ENCODE measurements at places on chromosomes 1 and 21.

GRCh38 chr1:78497201-78497600 lies 6.4 kb downstream of the PTGFR start:
- DNase-seq = no peak

DNA sequence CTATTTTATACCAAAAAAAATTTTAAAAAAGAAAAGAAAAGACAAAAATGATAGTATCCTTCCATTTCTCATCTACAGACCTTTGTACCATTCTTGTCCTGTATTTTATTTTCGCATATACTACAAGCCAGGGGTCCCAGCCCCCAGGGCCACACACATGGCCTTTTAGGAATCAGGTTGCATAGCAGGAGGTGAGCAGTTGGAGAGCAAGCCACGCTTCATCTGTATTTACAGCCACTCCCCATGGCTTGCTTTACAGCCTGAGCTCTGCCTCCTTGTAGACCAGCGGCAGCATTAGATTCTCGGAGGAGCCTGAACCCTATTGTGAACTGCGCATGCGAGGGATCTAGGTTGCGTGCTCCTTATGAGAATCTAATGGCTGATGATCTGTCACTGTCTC lies 39.8 kb downstream of the RASSF5 start:
- DNase-seq = no peak

DNA sequence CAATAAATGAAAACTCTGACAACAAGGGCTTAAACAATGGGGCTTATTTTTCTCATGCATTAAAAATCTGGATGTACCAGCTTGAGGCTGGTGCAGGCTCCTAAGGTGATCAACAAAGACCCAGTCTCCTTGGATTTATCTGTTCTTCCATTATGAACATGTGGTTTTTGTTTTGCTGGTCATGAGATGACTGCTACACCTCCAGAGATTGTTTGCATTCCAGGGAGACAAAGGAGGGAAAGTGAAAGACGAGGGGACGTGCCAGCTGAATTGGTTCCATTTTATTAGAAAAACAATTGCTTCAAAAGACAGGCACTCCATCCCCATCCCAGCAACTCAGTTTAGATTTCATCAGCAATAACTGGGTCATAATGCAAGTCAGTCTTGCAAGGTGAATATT lies 90.9 kb upstream of the KCNK1 start:
- DNase-seq = no peak

- DNase-seq = no peak
Measured at GRCh38 chr1:14440731-14441130, 157.8 kb upstream of the KAZN start.

DNA sequence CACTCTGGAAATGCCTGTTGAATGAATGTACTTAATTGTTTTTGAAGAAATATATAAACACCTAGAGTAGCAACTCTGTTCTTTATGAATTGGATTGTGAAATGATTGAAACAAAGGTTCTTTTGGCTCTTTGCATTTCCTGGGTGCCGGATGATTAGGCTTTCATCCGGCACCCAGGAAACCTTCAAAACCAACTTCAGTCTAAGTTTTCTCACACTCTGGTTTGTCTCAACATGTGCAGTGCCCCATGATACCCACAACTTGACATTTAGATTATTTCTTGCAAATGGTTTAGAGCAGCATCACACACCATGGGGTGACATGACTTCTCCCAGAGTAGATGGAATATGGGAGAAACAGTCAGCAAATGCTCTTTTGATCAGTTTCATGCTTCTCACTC lies 354.9 kb downstream of the BARHL2 start:
- no peak for DNase-seq

- DNase-seq = no peak
Measured at GRCh38 chr1:181557313-181557712, 74.0 kb downstream of the CACNA1E start.

GRCh38 chr1:26853156-26853555 lies 9.8 kb upstream of the SFN start:
- peak; percentile 80 for DNase-seq

DNA sequence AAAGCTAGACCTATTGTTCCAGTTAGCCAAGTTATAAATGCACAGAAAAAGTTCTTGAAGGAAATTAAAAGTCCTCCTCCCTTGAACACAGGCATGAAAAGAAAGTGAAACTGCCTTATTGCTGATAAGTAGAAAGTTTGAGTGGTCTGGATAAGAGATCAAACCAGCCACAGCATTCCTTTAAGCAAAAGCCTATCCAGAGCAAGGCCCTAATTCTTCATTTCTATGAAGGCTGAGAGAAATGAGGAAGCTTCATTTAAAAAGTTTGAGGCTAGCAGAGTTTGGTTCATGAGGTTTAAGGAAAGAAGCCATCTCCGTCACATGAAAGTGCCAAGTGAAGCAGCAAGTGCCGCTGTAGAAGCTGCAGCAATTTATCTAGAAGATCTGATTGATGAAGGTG lies 2.7 kb upstream of the SSX2IP start:
- DNase-seq = no peak

DNA sequence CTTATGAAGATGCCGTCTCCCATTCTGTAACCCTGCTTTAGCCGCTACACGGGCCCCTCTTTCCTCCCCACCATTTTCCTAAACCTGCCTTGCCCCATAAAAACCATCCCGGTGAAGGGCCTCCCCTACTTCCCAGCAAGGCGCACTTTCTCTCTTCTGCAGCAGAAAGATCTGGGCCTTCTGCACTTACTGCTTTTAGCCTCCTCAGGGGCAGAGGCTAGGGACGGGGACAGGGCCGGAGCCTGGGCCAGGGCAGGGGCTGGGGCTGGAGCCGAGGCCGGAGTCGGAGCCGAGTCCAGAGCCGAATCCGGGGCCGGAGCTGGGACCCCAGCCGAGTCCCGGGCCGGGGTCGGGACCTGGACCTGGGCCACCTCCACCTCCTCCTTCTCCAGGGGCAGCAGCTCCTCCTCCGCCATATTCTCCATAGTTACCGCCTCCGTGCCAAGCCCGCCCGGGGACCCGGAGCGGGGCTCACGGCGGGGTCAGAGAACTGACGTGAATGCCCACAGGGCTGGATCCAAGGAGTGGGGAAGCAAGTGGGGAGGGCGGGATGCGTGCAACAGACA lies 382 bp downstream of the TRMT1L start:
- peak; percentile 32 for DNase-seq

DNA sequence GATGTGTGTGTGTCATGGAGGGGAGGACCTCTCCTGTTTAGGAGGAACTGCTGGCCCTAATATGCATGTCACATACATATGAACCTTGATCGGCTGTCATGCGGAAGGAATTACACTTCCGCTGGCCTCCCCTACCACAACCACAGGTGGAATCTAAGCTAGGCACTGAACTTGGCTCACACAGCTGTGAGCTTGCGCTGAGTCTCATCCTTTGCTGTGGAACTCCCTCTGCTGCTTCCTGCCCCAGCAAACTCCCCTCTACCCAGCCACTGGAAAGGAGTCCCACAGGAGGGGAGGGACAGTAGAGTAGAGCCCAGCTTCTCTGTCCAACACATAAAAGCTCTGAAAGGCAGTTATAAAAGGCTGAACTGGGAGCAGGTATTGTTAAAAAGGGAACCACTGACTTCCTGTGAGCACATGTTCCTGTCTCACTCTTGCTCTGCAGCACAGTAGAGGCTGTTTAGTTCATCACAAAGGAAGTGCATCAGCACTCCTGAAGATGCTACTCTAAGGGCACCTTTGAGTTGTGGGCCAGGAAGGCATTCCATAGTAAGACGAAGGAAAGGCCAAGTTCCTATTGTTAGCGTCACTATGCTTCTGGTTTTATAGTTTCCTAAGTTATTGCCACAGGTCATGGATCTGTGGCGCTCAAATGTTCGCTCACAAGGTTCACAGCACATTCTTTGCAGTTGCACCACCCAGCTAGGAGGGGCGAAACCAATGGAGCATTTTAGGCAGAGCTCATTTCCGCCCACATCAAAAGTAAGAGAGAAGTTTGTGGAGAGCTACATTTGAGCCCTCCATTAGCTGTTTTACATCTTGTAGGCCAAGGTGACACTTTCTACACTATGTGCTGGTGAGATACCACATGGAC lies 17.7 kb upstream of the PTPRC start:
- DNase-seq = no peak

GRCh38 chr21:45064618-45065399 lies 9.6 kb upstream of the ADARB1 start:
- DNase-seq = no peak

DNA sequence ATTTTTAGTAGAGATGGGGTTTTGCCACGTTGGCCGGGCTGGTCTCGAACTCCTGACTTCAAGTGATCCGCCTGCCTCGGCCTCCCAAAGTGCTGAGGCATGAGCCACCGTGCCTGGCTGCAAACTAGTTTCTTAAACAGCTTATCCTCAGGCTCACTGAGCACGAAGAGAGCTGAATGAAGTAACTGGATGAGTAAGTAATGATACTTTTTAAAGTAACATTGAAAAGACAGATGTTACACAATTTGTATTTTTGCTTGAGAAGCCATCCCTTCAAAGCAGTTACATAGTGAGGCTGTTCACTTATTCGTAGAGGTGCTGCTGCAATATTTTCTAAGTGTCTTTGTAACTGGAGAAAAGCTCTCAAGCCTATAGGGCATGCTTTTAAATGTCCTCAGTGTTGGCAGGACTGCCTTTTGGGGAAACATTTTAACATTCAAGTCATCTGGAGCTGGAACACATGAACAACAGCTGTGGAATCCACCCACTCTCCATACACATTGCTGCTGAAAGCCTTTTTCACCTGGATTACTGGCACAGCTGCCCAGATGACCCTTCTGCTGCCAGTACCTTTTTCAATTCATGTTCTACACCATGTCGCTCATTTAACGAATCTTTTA lies 2.7 kb upstream of the YBX1 start:
- no peak for DNase-seq

GRCh38 chr1:219533280-219533679 lies 79.6 kb downstream of the ZC3H11B start:
- no peak for DNase-seq

DNA sequence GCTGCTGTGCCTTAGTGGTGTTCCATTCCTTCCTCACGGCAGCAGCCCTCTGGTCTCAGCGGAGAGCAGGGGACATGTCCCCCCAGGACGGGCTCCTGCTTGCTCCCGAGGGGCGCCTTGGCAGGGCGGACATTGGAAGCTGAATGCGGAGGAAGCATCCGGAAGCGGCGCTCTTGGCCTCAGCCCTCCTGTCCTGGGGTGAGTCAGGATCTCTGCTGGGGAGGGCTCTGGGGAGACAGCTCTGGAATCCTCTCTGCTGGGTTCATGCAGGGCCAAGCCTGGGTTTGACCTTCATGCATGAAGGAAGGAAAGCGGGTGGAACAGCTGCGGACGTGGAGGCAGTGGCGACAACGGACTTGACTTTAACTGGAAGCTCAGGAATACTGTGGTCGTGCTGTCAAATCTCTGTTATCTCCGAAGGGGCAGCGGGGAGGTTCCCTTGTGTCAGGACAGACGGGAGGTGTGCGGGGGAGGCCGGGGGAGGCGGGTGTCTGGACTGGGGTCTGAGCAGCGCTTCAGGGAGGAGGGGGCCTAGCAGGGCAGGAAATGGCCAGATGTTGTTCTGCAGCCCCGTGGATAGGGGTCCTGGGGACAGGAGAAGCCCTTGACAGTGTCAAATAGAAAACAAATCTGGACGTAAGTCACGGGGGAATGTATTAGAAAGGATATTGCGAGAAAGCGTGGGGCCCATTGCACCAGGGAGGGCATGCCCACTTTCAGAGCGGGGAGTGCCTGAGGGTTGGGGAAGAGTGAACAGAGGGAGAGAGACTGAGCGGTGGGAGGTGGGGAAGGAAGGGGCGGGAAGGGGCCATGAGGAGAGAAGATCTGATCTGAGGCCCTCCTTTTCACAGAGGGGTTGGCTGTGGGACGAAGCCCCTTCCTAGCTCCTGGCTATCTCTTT lies 26.6 kb downstream of the CRYAA start:
- no peak for DNase-seq

- DNase-seq = no peak
Measured at GRCh38 chr1:156591181-156591431, 470 bp upstream of the NAXE start.

DNA sequence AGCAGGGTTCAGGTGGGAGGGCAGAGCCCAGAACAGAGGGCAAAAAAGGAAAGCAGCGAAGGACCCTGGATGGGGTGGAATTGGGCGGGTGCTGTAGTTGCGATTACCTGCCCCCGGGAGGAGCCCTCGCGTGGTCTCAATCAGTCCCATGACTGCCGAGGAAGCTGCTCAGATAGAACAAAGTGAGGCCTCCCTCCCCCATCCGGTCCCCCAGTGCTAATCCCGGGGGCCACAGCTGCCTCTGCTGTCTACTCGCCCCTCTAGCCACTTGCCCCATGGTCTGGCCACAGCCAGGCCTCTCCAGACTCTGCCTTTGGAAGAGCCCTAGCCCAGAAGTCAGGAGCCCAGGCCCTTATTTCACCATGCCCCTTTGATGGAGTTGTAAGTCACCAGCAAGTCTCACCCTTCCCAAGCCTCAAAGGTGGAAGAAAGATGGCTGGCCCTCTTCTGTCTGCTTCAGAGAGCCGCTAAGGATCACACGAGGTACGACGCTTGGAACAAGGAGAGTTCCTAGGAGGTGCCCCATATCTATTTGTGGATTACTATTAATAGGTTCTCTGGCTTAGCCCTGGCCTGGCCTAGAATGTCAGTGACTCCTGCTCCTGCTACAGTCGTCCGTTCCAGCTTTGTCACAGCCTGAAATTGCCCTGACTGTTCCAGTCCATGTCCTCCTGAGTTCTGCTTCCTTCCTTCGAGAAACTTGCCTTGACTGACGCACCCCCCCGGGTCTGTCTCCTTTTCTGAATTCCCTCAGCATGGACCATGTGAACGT lies 16.4 kb downstream of the ECHDC2 start:
- peak; percentile 74 for DNase-seq

- DNase-seq = no peak
Measured at GRCh38 chr1:92461364-92462097, 25.2 kb downstream of the GFI1 start.

DNA sequence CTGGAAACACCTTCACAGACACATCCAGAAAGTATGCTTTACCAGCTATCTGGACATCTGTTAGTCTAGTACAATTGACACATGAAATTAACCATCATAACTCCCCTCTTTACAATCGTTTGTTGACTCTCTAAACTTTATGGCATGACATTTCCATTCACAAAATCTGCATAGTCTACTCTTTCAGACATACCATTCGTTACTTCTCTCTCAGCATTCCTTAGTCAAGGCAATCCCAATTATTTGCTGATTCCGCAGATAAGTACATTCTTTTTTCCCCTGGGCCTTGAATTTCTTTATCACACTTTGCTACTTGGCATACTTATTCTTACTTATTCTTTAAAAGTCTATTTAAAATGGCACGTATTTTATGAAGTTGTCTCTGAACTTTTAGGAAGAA lies 15.1 kb upstream of the CRB1 start:
- DNase-seq = no peak

- DNase-seq = no peak
Measured at GRCh38 chr1:179187735-179188471, 41.6 kb downstream of the ABL2 start.

- no peak for DNase-seq
Measured at GRCh38 chr1:109613361-109614147, 5.9 kb downstream of the GNAT2 start.

DNA sequence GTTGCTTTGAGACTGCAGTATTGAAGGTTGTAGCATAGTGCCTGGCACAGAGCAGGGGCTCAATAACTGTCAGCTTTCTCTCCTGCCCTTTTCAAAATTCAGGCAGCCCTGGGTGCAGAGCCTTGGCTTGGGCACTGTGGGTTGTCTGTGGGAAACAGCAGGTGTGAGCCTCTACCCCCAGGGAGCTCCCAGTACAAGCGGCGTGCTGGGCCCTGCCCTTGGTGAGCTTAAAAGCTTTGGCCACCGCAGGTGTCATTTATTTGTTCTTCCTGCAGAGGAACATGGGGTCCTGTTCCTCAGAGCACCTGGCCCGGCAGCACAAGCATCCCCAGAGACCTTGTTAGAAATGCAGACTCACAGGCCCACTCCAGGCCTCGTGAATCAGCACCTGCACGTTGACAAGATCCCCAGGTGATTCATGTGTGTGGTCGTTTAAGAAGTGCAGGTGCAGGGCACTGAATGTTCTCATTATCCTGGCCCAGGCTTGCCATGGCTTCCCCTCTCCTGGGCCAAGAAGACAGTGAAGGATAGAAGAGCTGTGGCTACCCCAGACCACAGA lies 29.9 kb upstream of the IGSF21 start:
- no peak for DNase-seq

Measured in GM12891 (cell line).